Fibroblast of skin of right biceps (primary cell): ENCODE measurements at places on chromosomes 3 and 15.

GRCh38 chr3:50611464-50612233 is at the start of gene CISH:
Gene CISH (minus strand): TSS chr3:50611774. CDS start chr3:50611650, 124 bp downstream.
- DNase-seq: peak; percentile 95

DNA sequence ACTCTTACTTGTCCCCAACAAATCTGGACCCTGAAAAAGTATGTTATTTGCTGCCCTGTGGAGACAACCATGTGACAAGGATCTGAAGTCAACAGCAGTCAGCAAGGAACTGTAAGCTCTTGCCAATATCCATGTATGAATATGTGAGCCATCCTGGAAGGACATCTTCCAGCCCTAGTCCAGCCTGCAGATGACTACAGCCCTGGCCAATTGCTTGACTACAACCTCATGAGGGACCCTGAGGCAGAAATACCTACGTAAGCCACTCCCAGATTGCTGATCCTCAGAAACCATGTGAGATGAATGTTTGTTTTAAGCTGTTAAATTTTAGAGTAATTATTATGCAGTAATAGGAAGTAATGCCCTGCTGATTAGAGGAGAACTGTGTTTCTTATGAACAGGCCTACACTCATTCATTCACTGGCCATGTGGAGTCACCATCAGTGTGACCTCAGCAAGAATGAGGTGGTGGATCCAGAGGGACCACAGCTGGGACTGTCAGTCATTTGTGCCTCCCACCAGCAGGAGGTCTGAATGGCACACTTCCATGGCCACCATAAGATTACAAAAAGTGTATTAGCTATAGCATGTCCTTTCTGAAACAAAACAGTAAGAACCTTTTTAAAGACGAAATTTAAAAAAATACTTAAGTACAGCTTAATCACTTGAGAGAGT is 92.6 kb downstream of the TFDP2 start:
- no peak for DNase-seq

GRCh38 chr3:184037816-184038215 is 6.3 kb downstream of the HTR3D start:
- DNase-seq: no peak

DNA sequence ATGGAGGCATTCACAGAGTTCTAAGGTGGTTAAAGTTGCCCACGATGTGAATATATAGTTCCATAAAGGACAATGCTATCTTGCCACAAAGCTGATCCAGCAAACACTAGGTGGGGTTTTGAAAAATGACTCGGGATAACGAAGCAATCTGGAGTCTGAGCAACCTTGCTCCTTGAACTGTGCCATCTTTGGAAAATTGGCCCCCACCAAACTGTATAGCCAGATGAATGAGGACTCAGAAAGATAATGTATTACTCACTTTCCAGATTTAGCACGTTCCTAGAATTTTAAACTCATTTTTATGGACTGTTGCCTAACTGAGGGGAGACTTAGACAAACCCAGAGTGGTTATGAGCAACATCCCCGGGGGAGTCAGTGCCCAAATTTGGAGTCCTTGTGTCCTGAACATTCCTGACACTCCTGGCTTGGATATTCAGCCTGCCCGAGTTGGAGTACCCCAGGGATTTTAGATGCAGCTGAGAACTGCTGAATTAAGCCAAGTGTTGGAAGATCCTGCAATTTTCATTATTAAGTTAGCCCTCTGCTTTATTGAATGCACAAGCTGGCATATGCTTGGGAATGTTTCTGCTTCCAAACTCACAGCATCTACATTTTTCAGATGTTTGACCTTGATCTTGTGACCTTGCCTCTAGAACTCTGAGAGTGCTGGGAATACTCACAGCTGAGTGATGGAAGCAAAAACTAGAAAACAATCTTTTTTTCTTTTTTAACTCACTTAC is 8.8 kb upstream of the MAGI1 start:
- DNase-seq: peak; percentile 99

DNA sequence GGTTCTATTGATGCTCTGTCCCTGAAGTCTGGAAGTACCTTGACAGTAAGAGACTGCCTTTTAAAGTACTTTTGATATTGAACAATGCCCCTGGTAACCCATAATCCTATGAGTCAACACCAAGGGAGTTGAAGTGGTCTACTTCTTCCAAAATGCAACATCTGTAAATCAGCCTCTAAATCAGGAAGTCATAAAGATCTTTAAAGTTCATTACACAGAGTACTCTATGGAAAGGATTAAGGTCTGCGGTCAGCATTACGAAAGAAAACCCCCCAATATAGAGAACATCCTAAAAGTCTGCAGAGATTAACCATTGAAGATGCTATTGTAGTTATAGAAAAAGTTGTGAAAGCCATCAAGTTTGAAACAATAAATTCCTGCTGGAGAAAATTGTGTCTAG is 52.7 kb upstream of the CMC1 start:
- DNase-seq: no peak

DNA sequence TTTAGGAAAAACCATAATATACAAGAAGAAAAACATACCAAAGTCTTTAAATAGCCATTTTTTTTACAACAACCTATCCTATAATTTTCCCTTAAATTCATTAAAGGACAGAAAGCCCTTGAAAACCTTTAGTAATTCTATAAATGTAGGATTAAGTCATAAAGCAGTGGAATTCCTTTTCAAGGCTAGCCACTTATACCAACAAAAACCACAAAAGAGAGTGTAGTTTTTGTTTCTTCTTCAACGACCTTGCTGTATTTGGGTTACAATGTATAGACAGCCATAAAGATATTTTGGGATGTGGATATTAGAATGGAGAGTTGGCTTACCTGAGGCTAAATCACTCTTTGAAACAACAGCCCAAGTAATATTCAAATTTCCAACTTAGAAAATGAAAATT is 296.6 kb upstream of the CDIN1 start:
- no peak for DNase-seq

DNA sequence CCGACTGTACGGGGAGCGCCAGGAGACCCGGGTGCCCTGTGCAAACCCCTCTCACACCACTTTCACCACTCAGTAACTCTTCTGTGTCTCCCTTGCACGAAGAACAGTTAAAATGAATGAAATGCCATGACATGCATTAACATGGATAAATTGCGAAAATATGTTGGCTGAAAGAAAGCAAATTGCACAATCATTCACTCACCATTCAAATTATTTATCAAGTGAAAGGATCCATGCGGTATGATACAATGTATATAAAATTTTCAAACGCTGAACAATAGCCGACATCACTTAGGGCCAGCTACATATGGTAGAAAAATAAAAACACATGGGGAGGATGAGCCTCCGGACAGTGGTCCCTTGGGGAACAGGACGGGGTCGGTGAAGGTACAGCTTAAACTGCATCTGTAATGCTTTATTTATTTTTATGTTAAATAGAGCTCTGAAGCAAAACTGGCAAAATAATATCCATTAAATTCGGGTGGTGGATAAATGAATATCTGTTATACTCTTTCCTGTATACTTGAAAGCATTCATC is 45.9 kb downstream of the SLC12A8 start:
- peak; percentile 71 for DNase-seq

- no peak for DNase-seq
Observed at GRCh38 chr3:123392368-123392767, 56.5 kb downstream of the ADCY5 start.

DNA sequence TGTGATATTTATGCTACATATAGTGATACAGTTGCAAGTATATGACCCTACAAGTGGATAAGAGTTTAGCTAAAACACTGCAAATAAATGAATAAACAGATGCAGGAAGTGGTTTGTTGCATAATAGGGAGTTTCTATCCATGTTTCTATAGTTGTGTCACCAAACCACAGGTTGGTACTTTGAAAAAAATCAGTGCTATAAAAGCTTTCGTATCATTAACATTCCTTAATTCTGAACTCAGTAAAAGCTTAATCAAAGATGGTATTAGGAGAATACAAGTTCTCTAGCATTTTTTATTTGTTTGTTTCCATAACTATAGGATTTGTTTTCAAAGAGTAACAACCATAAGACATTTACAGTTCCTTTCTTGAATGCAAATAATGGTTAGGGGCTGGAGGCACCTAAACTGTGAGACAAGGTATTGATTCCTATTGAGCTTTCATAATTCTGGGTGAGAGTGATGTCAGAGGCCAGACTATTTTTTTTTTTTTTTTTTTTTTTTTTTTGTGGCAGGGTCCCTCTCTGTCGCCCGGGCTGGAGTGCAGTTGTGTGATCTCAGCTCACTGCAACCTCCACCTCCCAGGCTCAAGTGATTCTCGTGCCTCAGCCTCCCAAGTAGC is 29.6 kb downstream of the CPOX start:
- peak; percentile 59 for DNase-seq

DNA sequence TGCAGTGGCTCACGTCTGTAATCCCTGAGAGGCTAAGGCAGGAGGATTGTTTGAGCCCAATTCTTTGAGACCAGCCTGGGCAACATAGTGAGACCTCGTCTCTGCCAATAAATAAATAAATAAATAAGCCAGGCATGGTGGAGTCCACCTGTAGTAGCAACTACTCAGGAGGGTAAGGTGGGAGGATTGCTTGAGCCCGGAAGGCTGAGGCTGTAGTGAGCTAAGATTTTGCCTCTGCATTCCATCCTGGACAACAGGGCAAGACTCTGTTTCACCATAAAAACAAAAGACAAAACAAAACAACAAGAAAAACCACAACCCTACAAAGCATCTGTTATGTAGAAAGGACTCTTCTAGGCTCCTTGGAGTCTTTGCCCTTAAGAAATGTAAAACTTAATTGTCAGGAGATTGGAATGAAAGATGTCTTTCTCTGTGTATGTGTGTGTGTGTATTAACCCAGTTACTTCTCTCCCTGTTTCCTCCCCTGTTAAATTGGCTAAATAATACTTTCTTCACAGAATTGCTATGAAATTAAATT is 9.5 kb downstream of the NECTIN3 start:
- DNase-seq: peak; percentile 49

GRCh38 chr3:47024932-47025331 is 45.5 kb downstream of the NBEAL2 start:
- peak; percentile 41 for DNase-seq

DNA sequence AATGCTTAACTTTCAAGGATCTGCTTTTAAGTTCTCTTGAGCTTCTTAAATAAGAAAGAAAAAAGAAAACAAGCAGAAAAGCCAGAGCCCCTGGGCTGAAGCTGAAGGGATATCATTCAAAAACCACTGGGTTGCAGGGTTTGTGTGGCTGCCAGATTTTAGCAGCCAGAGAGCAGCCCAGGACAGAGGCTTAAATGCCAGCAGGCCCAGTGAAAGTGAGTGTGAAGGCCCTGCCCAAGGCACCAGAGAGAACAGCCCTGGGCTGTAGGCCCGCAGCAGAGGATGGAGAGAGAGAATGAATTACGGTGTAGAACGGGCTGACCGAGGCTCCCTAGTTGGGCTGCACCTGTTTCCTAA is 106.3 kb upstream of the BOC start:
- DNase-seq: no peak

- DNase-seq: peak; percentile 87
Observed at GRCh38 chr15:50353251-50353974, 1.6 kb downstream of the GABPB1 start.

GRCh38 chr3:182651461-182651860 is 141.8 kb upstream of the ATP11B start:
- DNase-seq: no peak

DNA sequence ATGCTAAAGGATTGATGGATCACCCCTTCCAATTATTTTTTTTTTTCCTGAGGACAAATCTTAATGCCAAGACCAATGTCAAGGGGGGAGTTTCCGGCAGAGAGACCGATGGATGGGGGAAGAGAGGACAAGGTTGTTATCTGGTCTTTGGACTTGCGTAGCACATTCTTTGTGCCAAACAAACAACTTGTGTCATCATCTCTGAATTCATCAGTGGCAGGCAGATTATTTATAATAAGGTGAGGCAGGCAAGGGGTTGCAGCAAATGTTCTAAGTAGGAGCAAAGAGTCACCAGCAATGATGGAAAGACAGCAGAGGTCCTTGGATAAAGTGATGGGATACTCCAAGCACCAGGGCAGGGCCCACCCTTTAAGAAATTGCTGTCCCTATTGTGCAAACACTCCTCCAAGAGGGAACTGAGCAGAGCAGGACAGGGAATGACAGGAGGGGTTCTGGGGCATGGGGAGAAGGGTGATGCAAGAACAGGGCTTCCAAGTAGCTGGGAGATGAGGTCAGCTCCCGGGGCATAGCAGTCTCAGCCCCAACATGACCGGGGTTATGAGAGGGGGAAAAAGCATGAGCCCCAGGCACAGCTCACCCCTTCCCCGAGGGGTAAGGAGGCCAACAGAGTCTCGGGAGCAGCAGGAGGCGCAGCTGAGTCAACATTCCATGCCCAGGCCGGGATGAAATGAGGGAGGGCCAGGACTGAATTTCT is 57.4 kb downstream of the ANXA2 start:
- DNase-seq: peak; percentile 39

DNA sequence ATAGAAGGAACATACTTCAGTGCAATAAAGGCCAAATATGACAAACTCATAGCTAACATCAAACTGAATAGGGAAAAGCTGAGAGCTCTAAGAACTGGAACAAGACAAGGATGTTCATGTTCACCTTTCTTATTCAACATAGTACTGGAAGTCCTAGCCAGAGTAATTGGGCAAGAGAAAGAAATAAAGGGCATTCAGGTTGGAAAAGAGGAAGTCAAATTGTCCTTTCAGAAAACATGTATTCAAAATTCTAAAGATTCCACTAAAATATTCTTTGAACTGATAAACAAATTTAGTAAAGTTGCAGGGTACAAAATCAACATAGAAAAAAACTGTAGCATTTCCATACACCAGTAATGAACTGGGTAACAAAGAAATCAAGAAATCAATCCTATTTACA is 12.2 kb upstream of the ZNF197 start:
- DNase-seq: no peak

DNA sequence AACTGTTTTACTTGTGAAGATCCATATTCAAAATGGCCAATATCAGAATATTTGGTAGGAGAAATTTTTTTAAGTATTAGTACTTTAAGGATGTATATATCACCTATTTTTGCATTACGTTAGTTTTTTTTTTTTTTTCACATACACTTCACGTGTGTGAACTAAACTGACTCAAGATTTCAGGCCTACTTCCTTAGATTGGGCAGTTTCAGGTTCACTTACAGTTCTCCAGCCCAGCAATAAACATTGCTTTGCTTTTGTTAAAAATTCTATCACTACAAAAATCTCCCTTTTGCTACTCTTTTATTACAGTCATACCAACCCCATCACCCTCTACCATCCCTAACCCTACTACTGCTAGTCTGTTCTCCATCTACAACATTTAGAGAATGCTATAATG is 183.6 kb downstream of the KCNH8 start:
- no peak for DNase-seq

GRCh38 chr15:89486726-89487050 is 9.7 kb downstream of the RHCG start:
- DNase-seq: no peak

- no peak for DNase-seq
Observed at GRCh38 chr15:94523873-94524272, 292.5 kb downstream of the MCTP2 start.

GRCh38 chr15:26628879-26629529 is 143.9 kb downstream of the GABRB3 start:
- peak; percentile 76 for DNase-seq

GRCh38 chr15:87492321-87492720 is 764.2 kb downstream of the NTRK3 start:
- peak; percentile 10 for DNase-seq

- DNase-seq: peak; percentile 71
Observed at GRCh38 chr15:83398626-83399025, 48.5 kb upstream of the SH3GL3 start.

- no peak for DNase-seq
Observed at GRCh38 chr3:11132861-11133260, 21.4 kb upstream of the HRH1 start.
